ENCODE measurements at places on chromosomes 1 and 21.
A peak's percentile ranks its signal among the peaks of the same experiment; 100 is the strongest.

- DNase-seq: no peak
These were observed 88.8 kb downstream of the RGL1 start for GRCh38 chr1:183893561-183894289.

- no peak for DNase-seq
These were observed 92.5 kb downstream of the CDC42BPA start for GRCh38 chr1:227225715-227226346.

DNA sequence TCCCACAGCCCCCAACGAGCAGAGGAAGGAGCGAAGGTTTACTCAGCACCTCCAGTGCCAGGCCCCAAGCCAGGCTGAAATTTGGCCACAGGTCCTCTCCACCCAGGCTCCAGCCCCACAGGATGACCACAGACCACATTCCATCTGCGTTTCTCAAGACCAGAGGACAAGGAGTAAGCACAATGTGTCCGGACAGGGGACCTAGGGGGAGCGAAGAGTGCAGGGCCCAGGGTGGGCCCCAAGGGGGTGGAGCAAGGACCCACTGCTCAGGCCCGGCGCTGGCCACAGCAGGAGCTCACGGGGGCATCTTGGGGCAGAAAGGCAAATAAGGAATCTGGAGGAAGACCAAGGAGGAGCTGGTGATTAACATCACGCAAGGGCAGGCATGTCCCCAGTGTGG, 100.5 kb downstream of the NPHP4 start:
- no peak for DNase-seq

- no peak for DNase-seq
These were observed 43.4 kb downstream of the IGSF5 start for GRCh38 chr21:39788383-39788782.

GRCh38 chr1:92599184-92599583, 112.5 kb upstream of the GFI1 start:
- no peak for DNase-seq

- DNase-seq: no peak
These were observed 6.4 kb upstream of the E2F2 start for GRCh38 chr1:23537296-23537973.

DNA sequence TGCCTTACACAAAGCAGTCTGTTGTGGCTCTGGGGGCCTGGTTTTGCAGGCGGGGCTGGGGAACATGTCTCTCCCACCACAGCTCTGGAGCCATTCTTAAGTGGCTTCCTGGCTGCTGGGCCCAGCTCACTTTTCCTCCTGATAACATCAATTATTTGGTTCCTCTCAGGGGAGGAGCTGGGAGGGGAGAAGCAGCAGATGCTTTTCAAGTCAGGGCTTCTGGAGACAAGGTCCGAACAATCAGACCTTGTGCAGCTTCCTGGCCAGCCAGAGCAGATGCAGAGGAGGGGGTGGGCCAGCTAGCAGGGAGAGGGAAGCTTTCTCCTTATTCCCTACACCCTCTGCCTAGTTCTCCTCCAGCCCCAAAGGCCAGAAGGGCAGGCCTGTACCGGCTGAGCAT, 3.7 kb upstream of the PAQR6 start:
- no peak for DNase-seq

DNA sequence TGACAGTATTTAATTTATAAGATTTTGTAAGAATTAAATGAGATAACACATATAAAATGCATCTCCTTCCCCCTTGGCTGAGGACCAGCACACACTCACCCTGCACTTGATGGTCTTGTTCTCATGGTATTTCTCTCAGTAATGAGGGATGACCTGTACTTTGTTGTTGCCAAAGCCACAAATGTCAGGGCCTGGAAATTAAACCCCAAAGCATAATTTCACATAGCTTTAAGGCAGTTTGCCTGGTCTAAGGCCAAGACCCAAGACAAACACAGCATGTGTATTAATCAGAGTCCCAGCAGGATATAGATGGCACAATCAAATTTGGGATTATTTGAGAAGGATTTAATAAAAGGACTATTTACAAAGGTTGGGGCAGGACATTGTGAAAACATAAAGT, 48.6 kb upstream of the EPS15 start:
- no peak for DNase-seq

DNA sequence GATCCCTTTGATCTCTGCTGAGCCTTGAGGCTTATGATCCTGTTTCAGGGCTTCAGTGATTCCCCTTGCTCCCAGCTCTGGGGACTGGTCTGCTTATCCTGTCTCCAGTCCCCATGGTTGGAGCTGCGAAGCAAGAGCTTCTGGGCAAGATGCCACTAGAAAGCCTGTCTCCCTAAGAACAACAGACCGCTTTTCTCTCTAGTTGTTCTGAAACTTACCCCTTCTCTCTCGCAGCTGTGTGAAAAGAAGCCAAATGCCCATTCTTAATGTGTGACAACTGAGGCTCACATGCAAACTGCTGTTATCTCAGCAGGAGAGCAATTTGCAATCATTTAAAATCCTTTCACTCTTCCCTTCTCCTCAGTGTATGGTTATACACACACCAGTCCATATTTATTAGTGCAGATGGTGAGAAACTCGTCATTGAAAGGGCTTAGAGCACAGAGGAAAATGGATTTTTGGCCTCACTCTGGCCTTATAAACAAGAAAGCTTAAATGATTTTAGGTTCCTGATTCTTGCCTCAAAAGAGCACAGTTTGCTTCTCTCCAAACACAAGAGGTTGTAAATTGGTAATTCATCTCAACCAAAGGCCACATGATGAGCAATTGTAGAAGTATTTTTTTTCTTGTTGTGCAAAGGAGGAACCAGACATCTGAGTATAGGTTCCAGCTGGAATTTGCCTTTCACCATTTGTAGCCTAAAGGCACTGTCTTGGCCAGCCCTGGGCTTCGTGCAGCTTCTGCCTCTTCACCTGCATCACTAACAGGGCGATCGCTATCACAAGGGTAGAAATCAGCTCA, 179.2 kb upstream of the LMO4 start:
- no peak for DNase-seq

- no peak for DNase-seq
These were observed 67.5 kb upstream of the CLDN14 start for GRCh38 chr21:36547464-36547863.

DNA sequence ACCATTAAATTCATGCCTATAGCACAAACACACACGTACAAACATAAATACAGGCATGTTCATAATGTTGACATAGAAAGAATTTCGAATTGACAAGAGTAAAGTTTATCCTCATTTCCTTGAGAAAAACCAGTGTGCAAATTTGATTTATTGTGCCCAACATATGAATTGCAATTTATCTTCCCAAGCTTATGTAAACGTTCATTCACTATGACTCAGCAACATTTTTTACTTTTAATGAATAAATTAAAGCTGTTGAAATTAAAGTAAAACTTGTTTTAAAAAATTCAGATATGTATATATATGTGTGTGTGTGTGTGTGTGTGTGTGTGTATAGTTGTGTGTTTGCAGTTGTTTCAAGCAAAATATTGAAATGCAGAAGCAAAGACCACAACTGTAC, 1067.9 kb downstream of the BRINP3 start:
- no peak for DNase-seq

DNA sequence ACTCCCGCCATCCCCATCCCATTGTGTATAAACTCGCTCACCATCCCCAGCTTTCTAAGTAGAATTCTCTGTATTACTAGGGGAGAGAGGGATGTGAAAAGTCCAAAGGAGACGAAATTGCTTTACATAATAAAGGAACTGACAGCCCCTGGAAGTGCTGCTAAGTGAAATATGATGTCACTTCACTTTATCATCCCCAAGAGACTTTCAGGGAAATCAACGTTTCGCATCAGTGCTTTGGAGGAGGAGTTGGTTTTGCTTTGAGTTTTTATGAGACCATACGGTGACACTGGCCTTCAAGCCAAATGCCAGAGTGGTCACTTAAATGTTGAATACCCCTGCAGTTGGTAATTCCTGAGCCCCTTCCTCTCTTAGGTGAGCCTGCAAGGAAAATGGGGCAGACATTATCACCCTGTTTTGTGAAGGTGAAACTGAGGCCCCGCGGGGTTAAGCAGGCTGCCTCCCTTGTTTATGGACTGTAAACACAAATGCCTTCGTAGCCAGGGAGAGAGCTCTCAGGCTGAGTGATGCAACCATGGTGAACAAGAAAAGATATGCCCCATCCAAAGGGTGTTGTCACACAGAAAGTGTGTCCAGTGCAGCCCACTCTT, 58.4 kb upstream of the KAZN start:
- DNase-seq: no peak

DNA sequence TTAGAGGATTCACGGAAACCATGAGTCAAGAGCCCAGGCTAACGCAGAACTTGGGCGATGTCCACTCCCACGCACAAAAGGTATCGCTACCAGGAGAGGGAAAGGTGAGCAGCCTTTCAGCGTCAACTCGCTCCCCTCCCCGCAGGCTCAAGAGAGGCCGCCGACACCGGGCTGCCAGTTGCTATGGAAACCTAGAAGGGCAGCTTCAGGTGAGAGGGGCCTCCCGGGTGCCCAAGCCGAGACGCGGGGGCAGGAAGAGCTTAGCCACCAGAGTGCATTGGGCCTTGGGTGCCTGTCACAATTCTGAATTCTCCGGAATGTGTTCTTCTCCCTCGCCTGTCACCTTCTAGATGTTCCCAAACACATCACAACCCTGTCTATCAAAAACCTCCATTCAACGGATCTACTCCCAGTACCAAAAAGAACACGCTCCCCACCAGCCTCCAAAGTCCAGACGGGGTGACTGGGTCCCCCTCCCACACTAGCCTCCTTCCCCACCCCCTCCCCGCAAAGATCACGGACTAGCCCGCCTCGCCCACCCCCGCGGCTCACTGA, 694 bp downstream of the MEAF6 start:
- DNase-seq: peak; percentile 15
